ENCODE measurements at places on chromosomes 12 and 14.

DNA sequence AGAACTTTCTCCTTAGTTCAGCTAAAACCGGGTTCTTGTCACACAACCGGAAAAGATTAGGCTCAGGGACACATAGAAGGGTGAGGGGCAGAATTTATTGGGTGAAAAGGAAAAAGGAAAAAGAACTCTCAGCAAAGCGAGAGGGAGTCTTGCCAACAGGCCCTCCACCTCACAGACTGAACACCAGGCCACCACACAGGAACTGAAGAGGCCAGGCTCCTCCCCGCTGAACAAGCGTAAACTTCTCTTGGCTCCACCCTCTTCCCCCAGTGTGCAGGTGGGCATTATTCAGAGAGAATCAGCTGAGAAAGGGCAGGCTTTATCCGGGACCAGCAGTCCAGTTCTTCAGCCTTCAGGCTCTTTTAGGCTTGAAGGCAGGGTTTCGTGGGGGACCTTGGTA, 125.6 kb upstream of the FGD4 start:
- DNase-seq, result no peak

GRCh38 chr12:119957135-119957534, 31.9 kb upstream of the BICDL1 start:
- DNase-seq, result no peak

DNA sequence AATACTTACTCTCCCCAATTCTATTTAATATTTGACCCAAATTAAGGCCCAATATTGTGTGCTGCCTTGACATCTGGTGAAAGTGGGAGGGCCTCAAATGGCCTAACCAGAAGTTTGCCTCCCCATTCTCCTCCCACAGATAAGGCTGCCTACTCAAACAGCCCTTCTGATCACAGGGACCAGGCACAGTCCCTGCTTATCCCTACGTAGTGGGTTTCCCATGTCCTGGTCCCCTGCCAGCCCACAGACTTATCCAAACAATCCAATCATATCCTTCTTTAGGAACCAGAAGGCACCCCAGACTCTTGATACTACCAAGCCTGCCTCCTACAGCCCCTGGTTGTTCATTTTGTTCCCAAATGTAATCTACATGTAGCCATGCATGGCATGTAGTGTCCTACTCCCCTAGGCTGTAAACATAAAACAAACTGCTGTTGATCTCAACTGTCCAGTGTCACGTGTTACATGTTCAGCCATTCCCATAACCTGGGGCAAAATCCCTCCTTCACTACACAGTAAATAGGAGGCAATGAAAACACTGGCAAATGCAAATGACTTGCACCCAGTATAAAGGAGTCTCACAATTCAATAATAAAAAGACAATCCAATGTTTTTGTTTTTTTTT, 49.3 kb downstream of the EEA1 start:
- no peak for DNase-seq

- peak; percentile 31 for DNase-seq
These were observed 310.0 kb downstream of the ADAMTS20 start for GRCh38 chr12:43241986-43242385.

- DNase-seq, result no peak
These were observed 6.0 kb upstream of the RFX4 start for GRCh38 chr12:106576848-106577247.

DNA sequence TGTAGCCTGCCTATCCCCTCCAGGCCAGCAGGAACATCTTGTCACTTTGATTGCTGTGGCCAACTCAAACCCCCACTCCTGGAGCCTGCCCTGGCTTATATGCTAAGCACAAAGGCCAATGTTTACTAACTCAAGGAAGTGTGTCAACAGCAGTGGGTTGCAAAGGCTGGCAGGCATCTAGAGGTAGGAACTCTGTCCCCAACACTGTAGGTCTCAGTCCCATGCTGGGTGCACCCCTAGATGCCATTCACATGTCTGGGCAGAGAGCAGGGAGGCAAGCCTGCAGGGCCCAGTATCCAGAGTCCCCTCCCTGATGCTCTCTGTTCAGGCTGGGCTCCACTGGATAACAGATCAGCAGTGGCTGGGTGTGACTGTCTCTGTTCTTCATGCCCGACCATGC, 1.6 kb upstream of the HPD start:
- no peak for DNase-seq

DNA sequence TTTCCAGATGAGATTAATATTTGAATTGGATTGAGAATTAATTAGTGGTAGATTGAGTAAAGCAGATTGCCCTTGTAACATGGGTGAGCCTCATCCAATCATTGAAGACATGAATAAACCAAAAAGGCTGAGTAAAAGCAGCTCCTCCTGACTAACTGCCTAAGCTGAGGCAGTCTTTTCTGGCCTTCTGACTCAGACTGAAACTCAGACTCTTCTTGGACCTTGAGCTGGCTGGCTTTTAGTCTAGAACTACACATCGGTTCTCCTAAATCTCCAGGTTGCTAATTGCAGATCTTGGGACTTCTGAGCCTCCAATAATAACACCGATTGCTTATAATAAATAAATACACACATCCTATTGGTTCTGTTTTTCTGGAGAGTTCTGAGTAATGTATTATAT, 24.0 kb downstream of the FKBP11 start:
- DNase-seq, result no peak

- no peak for DNase-seq
These were observed 12.9 kb downstream of the USP30 start for GRCh38 chr12:109065154-109065852.

GRCh38 chr12:57854965-57855364, 8.4 kb upstream of the CTDSP2 start:
- DNase-seq, result no peak

DNA sequence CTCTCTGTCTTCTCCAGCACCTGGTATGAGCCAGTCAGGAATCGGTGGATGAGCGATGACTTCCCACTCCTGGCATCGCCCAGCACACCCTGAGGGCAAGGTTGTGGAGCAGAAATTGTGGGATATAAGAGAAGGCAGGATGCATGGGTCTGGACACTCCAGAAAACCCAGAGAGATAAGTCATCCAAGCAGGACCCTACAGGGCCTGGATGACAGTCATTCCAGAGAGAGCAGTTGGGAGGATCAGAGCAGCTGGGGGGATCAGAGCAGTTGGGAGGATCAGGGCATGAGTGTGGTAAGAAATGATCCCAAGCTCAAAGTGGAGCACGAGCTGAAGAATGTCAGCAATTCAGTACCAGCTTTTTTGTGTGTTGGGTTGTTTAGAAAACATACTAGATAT, 4.0 kb downstream of the AGAP2 start:
- peak; percentile 42 for DNase-seq

DNA sequence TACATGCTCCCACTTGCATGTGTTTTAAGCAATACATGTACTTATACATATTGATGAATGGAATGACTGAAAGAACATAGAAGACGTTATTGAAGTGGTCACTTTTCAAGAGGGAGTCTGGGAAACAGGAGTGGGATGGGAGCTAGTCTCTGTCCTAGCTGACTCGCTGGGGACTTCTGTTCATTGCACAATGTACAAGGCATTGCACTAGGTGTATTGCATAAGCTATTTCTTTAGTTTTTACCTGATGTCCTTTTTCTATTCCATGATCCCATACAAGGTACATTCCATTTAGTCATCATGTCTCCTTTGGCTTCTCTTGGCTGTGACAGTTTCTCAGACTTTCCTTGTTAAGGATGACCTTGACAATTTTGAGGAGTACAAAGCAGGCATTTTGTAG, 4.0 kb upstream of the MYO1H start:
- no peak for DNase-seq

DNA sequence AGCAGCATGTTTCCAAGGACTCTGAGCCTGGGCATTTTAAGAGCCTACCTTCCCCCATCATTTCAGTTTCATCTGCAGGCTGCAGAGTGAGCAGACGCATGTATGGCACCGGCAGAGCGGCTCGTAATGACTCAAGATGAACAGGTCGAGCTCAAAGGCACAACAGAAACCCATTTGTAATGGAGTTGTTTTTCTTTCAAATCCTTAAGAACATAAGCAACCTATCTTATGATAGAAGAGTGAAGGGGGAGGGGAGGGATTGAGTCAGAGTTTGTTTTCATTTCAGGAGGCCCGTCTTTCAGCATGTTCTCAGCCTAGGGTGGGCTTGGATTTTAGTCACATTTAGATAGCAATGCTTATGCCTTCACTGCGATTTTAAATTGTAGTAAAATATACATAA, 54.9 kb upstream of the CISTR start:
- DNase-seq, result peak; percentile 25

- DNase-seq, result no peak
These were observed 119.8 kb downstream of the TBX5 start for GRCh38 chr12:114286145-114286544.

DNA sequence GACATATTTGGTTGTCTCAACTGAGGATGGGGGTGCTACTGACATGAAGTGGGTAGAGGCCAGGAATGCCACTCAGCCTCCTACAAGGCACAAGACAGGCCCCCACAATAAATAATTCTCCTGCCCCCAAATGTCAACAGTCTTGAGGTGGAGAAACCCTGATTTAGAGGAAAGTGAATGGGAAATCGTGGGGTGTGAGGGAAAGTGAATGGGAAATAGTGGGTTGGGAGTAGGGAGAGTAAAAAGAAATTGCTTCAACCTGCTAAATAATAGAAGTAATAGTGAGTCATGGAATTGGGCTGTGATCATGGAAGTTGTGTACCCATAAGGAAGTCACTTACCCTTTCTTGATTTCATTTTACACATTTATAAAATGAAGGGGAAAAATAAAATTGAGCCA, 16.7 kb upstream of the TMEM233 start:
- DNase-seq, result no peak

- DNase-seq, result no peak
These were observed 138.0 kb downstream of the AACS start for GRCh38 chr12:125203145-125203765.

- DNase-seq, result no peak
These were observed 4.3 kb downstream of the PAPLN start for GRCh38 chr14:73241481-73242165.

GRCh38 chr12:53631721-53632120, 5.5 kb upstream of the ATF7 start:
- no peak for DNase-seq

DNA sequence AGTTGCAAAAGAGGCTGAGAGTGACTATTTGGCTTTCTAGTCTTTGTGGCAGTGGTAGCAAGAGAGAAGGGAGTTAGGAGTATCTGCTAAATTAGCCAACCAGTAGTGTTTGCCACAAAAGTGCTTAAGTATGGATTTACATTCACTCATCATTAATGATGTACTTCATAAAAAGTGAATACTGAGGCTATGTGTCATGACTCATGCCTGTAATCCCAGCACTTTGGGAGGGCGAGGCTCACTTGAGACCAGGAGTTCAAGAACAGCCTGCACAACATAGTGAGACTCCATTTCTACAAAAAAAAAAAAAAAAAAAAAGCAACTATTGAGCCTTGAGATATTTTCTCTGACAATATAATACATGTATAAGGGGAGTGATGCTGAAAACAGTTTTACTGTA, 36.8 kb downstream of the CCDC177 start:
- DNase-seq, result no peak

- no peak for DNase-seq
These were observed 26.4 kb downstream of the SPIC start for GRCh38 chr12:101501410-101501995.

GRCh38 chr14:104889375-104889757, 24.3 kb downstream of the CEP170B start:
- no peak for DNase-seq

- no peak for DNase-seq
These were observed 556 bp downstream of the PHETA1 start for GRCh38 chr12:111368291-111368787.

GRCh38 chr14:74049876-74050495, 30.8 kb downstream of the BBOF1 start:
- DNase-seq, result no peak

- DNase-seq, result no peak
These were observed 29.5 kb upstream of the CISTR start for GRCh38 chr12:53781228-53781801.

DNA sequence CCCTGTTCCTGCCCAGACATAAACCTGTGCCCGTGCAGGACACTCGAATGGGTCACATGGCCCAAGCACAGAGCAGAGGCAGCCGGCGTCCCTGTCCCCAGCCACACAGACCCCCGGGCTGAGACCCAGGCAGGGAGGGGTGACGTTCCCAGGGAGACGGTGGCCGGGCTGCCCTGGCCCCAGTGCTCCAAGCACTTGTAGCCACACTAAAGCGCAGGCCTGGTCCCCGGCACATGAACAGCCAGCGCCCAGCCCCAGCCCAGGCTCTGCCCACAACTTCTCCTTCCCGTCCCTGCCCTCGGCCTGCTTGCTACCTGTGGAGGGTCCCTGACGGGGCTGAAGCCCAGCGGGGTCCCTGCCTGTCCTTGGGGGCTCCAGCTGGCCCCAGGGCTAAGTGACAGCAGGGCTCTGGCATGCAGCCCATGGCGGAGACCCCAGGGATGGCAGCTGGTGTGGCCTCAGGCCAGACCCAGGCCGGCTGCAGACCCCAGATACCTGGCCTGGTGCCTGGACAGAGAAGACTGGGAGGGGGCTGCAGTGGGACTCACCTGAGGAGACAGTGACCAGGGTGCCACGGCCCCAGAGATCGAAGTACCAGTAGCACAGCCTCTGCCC, 338.4 kb downstream of the TMEM121 start:
- DNase-seq, result no peak

DNA sequence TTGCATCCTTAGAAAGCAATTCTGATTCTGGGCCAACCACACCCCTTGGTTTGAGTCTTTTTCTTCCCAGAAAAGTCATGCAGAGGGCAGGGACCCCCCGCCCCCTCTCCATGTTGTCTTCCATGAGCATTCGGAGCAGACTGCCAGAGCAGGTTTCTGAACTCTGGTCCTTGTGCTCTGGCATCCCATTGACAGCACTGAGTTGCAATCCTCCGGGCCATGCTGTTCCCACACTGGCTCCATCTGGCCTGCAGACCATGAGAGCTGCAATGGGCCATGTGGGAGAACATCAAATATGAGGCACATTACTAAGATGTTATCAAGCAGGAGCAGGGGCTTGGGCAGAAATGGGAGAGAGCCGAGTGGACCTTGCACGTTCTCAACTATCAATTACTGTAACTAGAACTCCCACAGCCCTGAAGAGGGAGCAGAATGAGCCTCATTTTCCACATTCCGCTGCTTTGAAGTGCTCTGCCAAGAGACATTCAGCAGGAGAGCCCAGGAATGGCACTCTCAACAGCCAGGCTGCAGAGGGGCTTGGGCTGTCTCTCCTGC, 157.4 kb downstream of the STXBP6 start:
- DNase-seq, result no peak

- no peak for DNase-seq
These were observed 596.1 kb downstream of the ETNK1 start for GRCh38 chr12:23221066-23221465.

DNA sequence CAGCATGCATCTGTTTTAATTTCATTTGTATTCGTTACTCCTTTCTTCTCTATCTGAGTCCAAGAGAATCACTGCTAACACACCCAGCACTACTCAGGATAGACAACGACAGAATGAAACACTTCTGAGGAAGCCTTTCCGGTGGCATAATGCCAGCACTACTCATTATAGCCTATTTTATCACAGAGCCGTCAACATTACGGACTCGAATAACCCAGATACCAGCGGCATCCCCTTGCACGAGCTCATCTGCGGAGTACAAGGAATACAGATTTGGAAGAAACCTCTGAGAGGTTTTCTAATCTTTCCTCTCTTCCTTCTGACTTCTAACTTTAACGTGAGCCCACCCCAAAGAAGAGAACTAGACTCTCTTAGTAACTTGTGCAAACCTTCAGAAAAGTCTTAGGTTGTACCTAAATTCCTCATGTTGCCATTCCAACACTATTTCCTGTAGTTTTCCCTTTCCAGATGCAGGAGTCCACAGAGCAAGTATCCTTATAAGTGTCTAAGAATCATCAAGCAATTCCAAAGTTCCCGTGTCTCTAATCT, 248.1 kb downstream of the APAF1 start:
- DNase-seq, result peak; percentile 4

All from fibroblast of skin of back (primary cell).